ENCODE measurements at places on chromosomes 4 and X.

- DNase-seq: no peak
Measured at GRCh38 chrX:45601052-45601451, 400.4 kb upstream of the DIPK2B start.

DNA sequence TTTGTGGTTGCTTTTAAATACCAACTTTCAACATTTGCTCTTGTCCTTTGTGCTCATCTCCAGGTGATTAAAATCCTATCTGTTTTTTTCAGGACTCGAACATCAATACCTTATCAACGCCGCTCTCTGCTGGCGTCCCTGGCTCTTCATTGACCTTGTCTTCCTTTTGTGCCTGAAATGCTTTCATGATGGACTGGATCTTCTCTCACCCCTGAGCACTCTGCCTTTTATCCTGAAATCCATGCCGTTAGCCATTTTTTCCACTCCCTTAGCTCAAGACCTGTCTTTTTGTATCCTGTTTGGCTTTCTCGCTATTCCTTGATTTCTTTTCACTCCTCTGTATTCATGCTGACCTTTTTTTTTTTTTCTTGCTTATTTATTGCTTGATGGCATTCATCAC is 549.5 kb upstream of the CPEB2 start:
- no peak for DNase-seq

DNA sequence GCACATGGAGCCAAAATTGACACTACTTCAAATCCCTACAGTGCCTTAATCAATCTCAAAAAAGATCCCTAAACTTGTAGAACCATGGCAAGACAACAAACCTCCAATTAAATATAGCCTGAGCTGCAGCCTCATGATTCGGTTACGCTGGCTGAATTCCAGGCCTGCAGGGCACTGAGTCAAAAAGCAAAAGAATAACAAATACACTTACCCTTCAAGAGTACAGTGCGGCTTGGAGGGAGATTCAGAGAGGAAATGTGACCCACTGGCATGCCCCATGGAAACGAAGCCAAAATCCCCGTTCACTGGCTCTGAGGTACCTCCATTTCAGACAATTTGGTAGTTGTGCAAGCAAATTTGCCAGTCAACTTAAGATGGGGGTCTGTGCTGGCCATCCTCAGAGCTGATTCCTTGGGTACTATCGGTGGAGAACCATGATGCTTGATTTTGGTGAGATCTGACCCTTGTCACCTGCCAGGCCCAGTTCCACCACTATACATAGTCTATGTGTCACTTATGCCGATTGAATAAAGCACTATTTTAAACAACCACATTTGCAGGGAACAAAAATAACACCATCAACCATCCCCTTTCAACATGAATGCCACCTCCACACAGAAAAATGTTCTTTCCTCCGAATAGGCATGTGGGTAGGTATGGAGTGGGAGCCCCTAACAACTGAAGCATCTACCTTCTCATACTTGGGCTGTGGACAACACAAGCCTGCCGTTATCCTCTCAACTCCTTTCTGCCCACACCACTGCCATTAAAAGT is 2.1 kb downstream of the C4orf54 start:
- DNase-seq: no peak

DNA sequence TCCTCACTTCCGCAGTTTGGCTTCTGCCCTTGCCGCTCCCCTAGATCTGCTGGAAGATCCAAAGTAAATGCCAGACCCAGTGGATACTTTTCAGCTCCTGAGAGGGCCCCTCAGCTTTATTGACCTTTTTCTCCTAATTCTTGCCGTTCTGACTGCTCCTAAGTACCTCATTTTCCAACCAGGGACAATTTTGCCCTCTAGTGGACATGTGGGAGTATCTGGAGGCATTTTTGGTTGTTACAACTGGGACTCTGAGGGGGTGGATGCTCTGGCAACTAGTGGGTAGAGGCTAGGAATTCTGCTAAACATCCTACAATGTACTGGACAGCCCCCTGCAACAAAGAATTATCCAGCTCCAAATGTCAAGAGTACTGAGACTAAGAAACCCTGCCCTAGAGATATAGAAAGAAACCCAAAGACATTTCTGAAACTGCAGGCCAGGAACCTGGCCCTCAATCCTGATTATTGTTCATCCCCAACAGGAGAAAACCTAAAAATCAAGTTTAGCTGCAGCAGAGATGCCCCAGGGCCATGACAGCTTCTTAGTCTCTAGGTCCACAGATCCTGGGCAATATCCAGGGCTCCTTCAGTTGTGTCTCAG is 3.4 kb downstream of the TEX13B start:
- DNase-seq: no peak

Measured in stimulated activated CD8-positive, alpha-beta memory T cell treated with anti-CD3 and anti-CD28 coated beads, Interleukin-15, amount 100 ng/mL, for 24 hours (primary cell).